ENCODE measurements at places on chromosomes 7 and 10. TPM values are rescaled to one million over a fixed set of nuclear protein-coding genes. Genes with fewer than 3 reads are reported as not detected.
A peak's percentile ranks its signal among the peaks of the same experiment; 100 is the strongest.

CFAP43 gene
- not detected for total RNA-seq

MACC1 gene
- total RNA-seq, result 0.19 TPM

CALML3 gene
- total RNA-seq, result not detected

RBM33 gene
- 32.8 TPM for total RNA-seq

CADPS2 gene
- 20.3 TPM for total RNA-seq

- DNase-seq, result no peak
Observed at GRCh38 chr10:17527514-17528146, 73.2 kb upstream of the ST8SIA6 start.

DNA sequence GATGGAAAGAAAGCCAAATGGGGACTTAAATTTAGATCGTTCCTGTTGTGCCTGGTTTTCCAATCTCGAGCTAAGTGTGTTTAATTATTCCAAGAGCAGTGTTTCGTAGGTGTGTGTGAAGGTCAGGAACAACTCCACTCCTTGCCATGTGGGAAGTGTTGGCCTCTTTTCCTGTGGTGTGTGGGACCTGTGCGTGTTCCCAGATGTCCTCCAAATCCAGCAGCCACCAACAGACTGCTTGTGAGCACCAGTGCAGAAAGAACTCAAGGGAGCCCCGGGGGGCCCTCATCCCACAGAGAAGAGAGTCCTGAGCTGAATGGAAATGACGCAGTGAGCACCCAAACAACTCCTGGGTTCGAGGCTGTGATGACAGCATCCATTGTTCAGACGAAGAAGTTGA, 227.7 kb downstream of the TMEM178B start:
- DNase-seq, result peak; percentile 44

- DNase-seq, result peak; percentile 32
Observed at GRCh38 chr7:12111422-12112405, 99.4 kb upstream of the TMEM106B start.

DNA sequence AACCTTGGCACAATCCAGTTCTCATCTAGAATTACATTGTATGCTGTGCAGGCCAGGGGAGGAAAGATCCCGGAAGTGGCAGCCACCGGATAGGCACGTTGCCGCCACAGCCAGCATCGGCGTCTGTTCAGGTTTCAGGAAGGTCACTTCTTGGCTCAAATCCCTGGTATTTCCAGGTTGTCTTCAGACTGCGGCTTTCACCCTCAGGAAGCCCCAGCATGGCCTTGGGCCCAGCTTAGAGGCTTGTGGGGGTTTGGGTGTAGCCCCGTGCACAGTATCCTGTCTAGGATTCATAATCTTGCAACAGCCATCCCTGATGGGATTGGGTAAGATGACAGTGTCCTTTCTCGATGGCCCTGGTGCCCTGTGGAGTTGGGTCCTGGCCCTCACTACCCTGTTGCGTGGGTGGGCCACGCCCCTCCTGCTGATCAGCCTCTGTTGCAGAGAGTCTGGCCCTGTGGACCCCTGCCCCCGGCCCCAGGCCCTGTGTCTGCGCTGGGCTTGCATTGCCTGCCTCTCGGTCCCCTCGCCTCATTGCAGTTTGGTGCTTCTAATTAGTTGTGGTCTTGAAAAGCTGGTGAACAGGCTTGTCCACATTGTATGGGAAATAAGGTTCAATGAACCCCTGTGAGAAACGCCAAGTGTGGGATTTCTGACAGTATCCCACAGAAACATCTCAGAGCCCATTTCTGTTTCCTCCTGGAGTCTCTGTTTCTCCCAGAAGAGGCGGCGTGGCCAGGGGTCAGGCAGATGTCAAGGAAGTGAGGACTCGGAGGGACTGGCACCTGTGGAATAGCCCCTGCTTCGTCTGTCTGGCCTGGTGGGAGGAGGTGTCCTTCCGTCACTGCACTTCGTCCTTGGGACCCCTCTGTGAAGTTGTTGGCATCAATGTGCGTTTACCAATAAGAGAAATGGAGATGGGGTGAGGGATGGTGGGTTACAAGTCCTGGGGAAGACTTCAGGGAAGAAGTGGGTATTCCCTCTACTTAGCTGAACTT, 77.5 kb downstream of the MGMT start:
- DNase-seq, result no peak

DNA sequence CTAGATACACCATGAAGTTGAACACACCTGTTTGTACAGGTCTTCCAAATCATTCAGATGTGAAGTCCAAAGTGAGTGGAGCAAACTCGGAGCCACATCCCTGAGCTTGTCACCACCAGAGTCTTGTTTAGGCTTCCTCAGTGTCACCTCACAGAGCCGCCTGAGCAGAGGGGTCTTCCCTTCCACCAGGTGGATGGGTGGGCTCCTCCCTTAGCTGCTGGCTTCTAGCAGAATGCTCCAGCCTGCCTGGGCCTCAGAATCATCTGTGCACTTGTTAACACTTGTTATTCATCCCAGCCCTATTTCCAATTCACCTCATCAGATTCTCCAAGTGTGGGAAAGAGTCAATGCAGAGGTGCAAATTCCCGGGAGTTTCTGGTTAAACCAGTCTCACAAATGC, 32.5 kb downstream of the C10orf71 start:
- no peak for DNase-seq

- DNase-seq, result no peak
Observed at GRCh38 chr10:10462151-10462941, 555.3 kb upstream of the CELF2 start.

GRCh38 chr10:31000071-31000782, 31.4 kb downstream of the ZNF438 start:
- DNase-seq, result no peak

GRCh38 chr7:126856691-126857291, 395.9 kb downstream of the GRM8 start:
- no peak for DNase-seq
